ENCODE measurements at places on chromosomes 6 and 20. TPM values are rescaled to one million over a fixed set of nuclear protein-coding genes. Genes with fewer than 3 reads are reported as not detected.

Gene UNC93A
- total RNA-seq, result not detected

Gene SLC9A8
- 6.9 TPM for total RNA-seq

Gene ENPP1
- 8.1 TPM for total RNA-seq

Gene GDAP1L1
- total RNA-seq, result not detected

Gene LSM2
- total RNA-seq, result 51.3 TPM

Gene E2F1
- total RNA-seq, result 10.1 TPM

Gene PPP1R14C
- total RNA-seq, result not detected

Gene WFDC10B
- total RNA-seq, result not detected

Gene EPB41L2
- total RNA-seq, result 116 TPM

Gene SPATA25
- total RNA-seq, result 0.79 TPM

Gene RAD21L1
- total RNA-seq, result 0.07 TPM

Gene C6orf118
- total RNA-seq, result not detected

Gene CYP21A2
- total RNA-seq, result not detected

Gene C20orf144
- total RNA-seq, result 0.07 TPM

Gene HLA-DRA
- total RNA-seq, result not detected

Gene KCNK17
- total RNA-seq, result not detected

Gene SNAI1
- 3.7 TPM for total RNA-seq

Gene BPIFA1
- total RNA-seq, result not detected

Gene PHACTR3
- not detected for total RNA-seq

Gene EBF4
- 1.0 TPM for total RNA-seq

Gene RBCK1
- total RNA-seq, result 55.2 TPM

Gene BTBD3
- total RNA-seq, result 27.5 TPM

Gene MICB
- 33.1 TPM for total RNA-seq

Gene CDH26
- not detected for total RNA-seq

Gene RWDD2A
- total RNA-seq, result 4.3 TPM

Gene ELOVL4
- 2.0 TPM for total RNA-seq

Gene YWHAB
- 244 TPM for total RNA-seq

Gene LY6G6C
- total RNA-seq, result not detected

Gene SLC32A1
- not detected for total RNA-seq

Gene DUSP15
- total RNA-seq, result not detected

Gene BACH2
- 0.40 TPM for total RNA-seq

Gene VGLL2
- not detected for total RNA-seq

Gene ILRUN
- 37.0 TPM for total RNA-seq

Gene LKAAEAR1
- 0.29 TPM for total RNA-seq

Gene WFDC13
- not detected for total RNA-seq

Gene DYNLT2
- total RNA-seq, result 1.4 TPM

Gene C4B
- total RNA-seq, result 0.43 TPM

Gene ARMC2
- total RNA-seq, result 2.3 TPM

Gene NKAIN2
- not detected for total RNA-seq

Gene PAK5
- not detected for total RNA-seq

Gene TFAP2A
- total RNA-seq, result 2.9 TPM

Gene BIRC7
- total RNA-seq, result 0.27 TPM

Gene SOX4
- 91.0 TPM for total RNA-seq

Gene PTPRA
- total RNA-seq, result 61.7 TPM
